Left renal pelvis (tissue), 4 donors: ENCODE measurements at places on chromosomes 16 and 17.

DNA sequence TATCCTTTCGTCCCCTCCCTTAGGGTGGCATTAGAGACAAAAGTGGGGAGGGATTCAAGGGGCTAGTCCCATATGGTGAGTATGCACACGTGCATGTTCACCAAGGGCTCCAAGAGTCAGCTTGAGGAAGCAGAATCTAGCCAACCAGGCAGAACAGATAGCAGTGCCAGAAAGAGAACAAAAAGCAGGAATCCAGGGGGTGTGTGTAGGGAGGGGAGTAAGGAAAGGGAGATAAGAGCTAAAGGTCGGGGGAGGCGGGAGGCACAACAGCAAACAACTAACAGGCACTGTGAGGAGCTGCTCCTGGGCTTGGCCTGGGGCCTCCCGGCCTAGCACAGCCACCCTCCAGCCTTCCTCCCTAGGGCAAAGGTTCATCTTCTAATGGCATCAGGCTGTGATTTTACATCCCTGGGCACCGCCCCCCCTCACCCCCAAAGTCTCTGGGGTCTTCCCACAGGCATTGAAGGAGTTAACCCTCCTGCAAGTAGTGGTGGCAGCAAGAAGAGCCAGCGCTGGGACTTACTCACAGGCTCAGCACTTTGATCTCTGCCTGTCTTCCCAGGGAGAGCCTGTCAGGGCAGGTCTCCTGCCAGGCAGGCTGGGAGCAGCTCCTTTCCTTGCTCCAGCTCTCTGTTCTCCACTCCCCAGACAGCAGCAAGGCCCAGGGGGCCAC, 12.4 kb upstream of the SUPT4H1 start:
- DNase-seq, result no peak

GRCh38 chr17:48037036-48037837, at the start of gene COPZ2:
COPZ2 (minus strand) TSS chr17:48037797; CDS start chr17:48037777, 20 bp downstream.
- no peak for DNase-seq

DNA sequence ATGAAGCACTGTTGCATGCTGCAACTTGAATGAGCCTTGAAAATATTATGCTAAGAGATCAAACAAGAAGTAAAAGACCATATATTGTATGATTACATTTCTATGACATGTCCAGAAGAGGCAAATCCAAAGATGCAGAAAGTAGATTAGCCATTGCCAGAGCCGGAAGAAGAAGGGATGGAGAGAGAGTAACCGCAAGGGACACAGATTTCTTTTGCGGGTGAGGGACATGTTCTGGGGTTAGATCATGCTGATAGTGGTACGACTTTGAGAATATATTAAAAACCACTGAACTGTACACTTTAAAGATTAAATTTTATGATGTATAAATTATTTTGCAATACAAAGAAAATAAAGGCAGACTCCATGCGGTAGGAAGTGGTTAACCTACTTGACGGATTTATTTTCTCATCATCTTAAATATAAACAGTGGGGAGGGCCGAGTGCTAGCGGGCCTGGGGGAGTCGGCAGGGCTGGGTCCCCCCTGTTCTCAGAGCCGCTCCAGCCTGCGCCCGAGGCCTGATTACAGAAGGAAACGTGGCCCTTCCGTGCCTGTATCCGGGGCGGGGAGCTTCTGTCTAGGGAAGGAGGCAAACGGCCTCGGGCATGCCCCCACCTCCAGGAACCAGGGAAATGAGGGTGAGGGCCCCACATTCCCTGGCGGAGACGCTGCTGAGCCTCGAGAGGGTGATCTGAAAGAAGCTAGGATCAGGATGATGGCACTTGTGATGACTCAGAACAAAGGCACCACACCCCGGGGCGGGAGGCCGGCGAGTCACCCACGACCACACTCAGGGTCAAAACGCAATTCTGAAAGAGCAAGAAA, 48.0 kb downstream of the SHCBP1 start:
- no peak for DNase-seq

- DNase-seq, result no peak
Observed at GRCh38 chr16:57617604-57618111, 10.8 kb upstream of the ADGRG1 start.

DNA sequence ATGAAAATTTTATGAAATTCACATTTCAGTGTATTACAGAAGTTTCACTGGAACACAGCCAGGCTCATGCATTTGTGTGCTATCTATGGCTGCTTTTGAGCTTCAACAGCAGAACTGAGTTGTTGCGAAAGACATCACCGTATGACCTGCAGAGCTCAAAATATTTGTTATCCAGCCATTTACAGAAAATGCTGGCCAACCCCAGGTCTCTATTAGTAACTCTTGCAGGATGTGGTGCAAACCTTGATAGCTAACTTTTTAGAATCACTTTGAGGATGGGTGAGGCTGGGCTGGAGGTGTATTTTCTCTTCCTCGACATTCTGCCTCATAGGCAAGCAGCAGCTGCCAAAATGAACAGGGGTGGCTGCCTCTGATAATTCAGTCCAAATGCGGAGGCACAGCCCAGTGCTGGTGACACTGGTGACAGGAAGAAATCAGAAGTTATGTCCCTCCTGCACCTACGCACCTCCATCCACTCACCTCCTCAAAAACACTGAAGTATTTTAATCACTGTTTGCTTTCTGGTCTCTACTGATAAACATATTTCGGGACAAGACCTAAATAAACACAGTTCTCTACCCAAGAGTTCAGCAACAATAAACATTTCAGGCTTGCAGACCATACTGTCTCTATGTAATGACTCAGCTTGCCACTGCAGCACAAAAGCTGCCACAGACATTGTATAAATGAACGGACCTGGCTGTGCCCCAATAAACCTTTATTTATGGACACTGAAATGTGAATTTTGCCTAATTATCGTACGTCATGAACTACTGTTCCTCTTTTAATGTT, 28.5 kb downstream of the ARHGAP17 start:
- DNase-seq, result no peak

DNA sequence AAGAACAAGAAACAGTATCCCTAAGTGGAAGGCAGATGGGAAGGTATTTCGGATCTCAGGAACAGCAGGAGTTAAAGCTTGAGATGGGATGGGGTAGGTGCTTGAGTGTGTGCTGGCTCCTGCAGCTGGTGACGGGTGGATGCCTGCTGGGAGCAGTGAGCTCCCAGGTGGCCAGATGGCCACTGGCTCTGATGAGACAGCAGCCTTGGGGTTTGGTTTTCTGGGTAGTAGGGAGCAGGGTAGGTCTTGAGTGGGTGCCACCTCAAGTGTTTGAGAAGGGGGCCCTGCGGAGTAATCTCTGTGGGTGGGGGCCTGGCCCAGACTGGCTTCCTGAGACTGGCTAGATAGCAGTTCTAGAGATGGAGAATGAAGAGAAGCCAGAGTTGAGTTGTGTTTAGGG, 10.3 kb downstream of the EPN2 start:
- DNase-seq, result no peak

GRCh38 chr16:64406770-64407181, 715.1 kb downstream of the CDH11 start:
- DNase-seq, result no peak

- DNase-seq, result no peak
Observed at GRCh38 chr17:37180376-37180775, 195.4 kb upstream of the C17orf78 start.

DNA sequence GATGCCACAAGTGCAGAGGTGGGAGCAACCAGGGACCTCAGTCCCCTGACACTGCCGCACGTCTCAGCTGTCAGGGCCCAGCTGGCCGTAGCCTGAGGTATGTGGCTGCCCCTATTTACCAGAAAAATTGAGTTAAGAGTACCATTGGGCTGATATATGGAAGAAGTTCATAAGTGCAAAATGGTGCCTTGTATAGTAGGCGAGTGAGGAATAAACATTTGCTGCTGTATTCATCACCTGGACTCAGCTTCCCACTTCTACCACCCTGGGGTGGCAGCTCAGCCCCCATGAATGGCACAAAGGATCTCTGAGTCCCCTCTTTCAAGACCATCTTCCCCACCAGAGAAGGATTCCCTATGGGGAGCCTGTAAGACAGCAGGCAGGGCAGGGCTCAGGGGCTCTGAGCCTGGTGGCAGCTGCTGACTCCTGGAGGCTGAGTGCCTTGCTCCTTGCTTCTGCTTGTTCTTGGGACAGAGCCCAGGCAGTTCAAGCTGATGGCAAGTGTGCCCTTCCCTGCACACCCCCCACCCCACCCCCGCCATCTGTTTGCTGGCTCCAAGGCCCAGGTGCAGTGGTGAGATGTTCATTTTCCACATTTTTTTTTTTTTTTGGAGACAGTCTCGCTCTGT, 29.0 kb downstream of the TRPV2 start:
- no peak for DNase-seq

DNA sequence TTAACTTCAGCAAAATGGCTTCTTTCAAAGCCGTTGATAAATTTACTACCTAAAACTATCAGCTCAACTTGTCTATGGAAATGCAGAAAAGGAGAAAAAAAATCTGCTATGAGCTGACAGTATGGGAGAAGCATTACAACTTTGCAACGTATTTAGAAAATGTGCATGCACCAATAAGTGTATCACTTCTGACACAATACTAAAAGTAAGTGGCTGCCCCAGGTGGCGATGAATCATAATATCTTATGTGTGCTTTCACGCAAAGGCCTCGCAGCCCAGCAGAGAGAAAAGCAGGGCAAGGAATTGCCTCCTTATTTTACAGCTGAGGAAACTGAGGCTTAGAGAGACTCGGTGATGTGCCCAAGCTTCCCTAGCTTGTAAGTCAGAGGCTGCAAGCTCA, 101.8 kb downstream of the SALL1 start:
- DNase-seq, result no peak

- no peak for DNase-seq
Observed at GRCh38 chr17:18159551-18160120, 24.0 kb upstream of the ALKBH5 start.
